ENCODE measurements at places on chromosomes 3 and 15.

GRCh38 chr15:63763476-63764123 is 70.1 kb downstream of the HERC1 start:
- peak; percentile 11 for DNase-seq

DNA sequence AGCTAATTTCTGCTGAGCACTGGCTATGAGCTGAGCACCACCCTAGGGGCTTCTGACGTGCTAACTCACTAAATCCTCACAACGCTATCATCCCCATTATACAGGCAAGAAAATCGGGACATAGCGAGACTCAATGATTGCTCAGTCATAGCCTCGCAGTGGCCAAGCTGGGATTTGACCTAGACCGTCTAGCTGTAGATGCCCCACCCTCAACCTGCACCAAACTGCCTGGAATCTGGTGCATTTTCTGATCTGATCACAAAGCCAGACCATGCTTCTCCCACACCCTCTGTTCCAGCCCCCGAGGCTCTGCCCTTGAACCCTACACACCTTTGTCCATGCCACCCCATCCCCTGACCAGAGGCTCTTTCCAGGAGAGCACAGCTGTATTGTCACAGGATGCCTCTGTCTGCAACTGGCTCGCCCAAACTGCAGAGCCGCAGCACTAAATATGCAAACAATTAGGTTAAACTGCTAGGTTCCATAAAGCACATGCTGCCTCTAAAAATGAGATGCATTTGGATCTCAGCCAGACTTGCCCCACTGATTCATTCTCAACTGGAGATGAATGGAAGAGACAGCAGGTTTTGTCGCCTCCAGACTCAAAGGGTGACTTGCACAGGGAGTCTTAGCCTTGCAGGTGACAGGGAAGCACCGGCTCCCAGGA is 95.2 kb downstream of the NUP210 start:
- DNase-seq, result no peak

- no peak for DNase-seq
Observed at GRCh38 chr3:165742351-165742750, 94.9 kb downstream of the BCHE start.

DNA sequence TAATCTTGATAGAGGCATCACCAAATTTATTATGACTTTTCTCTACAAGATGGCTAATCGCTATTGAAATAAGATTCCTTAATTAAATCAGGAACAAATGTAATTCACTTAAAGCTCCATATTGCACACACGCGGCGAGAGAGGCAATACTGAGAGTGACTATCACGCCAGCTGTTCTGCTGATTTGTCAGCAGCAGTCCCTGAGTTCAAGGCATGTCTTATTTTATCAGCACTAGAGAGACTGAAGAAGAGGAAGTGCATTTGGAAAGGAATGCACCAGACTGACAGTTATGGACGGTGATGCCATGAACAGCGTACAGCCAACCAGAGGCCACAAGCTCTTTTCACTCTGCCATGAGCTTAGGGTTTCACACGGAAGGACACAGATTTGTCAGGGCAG is 83.6 kb upstream of the SLCO3A1 start:
- no peak for DNase-seq

GRCh38 chr3:41716471-41716870 is 245.4 kb downstream of the ULK4 start:
- DNase-seq, result no peak

GRCh38 chr3:168213920-168214319 is 118.2 kb upstream of the GOLIM4 start:
- DNase-seq, result no peak

GRCh38 chr3:140250945-140251344 is 316.0 kb downstream of the CLSTN2 start:
- no peak for DNase-seq

GRCh38 chr15:81407718-81408117 is 33.7 kb upstream of the TMC3 start:
- no peak for DNase-seq

GRCh38 chr3:73616056-73616455 is 8.7 kb downstream of the PDZRN3 start:
- no peak for DNase-seq

GRCh38 chr15:52803467-52804306 is 13.6 kb upstream of the ONECUT1 start:
- no peak for DNase-seq

- DNase-seq, result peak; percentile 56
Observed at GRCh38 chr15:90002428-90002844, 1.3 kb downstream of the ZNF710 start.

- no peak for DNase-seq
Observed at GRCh38 chr15:41838400-41838897, at the start of gene PLA2G4B. Gene PLA2G4B (plus strand): TSS chr15:41838847. CDS start chr15:41838914, 67 bp downstream.

- DNase-seq, result peak; percentile 57
Observed at GRCh38 chr15:66169023-66169422, 84.5 kb downstream of the MEGF11 start.

DNA sequence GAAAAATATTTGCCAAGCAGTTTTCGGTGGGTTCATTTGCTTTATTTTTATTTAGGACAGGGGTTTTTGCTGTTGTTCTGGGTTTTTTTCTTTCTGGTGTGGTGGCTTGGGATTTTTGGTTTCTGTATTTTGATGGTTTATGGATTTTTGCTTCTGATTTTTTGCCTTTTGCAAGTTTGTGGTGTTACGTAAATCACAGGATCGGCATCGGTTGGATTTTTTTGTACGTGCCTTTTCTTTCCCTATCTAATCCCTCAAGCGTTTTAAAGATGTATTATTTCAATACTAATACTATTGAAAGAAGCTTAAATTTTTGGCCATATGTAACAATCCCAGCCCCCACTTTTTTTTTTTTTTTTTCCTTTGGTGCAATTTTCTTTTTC is 782 bp upstream of the BCL6 start:
- DNase-seq, result no peak

DNA sequence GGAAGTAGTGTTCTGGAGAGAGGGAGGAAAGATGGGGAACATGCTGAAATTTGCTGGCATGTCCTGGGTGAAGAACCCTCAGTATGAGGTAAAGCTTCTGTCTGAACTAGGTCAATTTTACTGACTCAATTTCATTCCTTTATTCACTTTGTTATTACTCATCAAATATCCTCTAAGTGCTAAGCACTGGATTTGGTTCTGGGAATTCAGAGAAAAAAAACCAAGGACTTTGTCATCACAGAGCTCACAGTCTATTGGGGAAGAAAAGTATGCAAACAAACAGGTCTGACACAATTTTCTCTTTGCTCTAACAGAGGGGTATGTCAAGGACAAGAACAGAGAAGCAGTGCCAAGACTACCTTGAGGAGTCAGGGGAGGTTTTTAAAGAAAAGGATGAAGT is 68.0 kb downstream of the TFG start:
- DNase-seq, result no peak
